ENCODE measurements at places on chromosomes 6 and 20. TPM values are rescaled to one million over a fixed set of nuclear protein-coding genes. Genes with fewer than 3 reads are reported as not detected.

The TRIM15 gene
- total RNA-seq: not detected

The SLC18B1 gene
- 19.4 TPM for total RNA-seq

- DNase-seq: no peak
These were observed 309.0 kb upstream of the PTCHD4 start for GRCh38 chr6:48419992-48420391.

GRCh38 chr20:34452281-34452982 lies 63.8 kb upstream of the DYNLRB1 start:
- peak; percentile 14 for DNase-seq

DNA sequence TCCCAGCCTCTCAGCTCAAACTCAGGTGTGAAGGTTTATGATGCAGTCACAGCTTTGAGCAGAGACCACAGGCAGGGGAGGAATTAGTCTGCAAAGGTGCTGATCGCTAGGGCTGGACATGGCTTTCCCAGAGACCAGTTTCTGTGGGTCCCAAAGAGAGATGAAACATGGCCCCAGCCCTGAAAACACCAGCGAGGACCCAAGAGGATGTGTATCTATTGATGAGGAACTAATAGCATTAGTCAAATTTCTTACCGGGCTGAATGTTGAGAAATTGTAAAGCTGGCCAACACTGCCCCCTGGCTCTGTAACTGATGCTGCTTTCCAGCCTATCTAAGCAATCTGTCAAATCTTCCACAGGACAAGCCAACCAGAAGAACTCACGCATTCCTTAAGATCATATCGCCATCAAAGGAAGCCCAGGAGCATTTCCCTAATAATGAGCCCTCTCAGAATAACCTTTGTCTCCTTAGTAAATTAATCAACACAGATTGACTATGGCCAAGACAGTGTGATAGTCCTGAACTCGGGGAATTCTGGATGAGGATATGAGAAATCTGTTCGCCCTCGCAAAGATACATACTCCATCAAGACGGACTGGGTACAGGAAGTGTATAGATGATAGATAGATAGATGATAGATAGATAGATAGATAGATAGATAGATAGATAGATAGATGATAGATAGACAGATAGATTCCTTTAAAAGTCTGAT lies 7.8 kb upstream of the ACSS1 start:
- DNase-seq: peak; percentile 64

DNA sequence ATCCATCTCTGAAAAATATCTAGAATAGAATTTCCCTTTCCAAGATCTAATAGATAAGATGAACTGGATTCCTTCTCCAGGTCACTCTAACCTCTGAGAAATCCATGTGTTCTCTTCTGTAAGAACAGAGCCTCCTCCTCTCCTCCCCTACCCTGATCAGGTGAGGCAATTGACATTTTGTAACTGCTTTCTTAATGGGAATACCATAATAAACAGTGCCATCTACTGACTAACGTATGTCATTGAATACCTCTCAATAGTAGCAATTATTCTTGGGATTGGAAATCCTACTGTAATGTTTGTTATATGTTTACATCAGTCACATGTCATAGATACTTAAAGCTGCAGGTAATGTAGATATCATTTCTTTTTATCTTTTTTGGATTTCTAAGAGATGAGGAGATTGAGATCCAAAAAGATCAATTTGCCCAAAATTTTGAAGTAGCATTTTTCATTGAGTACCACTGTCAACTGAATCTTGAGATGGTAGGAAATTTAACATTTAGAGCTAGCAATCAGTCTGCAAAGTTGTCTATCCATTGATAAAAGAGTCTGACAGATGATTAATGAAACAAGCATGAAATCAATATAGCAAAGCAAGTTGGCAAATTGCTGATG lies 365.8 kb upstream of the HSF2 start:
- peak; percentile 56 for DNase-seq

- DNase-seq: no peak
These were observed 318.2 kb downstream of the SAMD5 start for GRCh38 chr6:147826698-147827097.

DNA sequence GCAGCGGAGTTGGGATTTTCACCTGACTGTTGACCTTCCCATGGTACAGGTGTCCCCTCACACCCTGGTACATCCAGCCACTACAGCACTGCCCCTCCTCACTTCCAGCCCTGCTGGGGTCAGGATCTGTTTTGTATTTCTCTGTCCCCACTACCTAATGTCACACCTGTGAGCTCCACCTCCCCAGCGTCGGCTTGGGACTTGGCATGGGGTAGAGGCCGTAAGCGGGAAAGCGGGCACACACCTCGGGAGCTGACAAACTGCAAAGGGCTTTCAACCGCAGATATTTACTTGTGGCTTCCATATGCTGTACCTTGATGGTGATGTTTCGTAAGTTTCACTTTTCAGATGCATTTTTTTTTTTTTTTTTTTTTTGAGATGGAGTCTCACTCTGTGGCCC lies 5.4 kb upstream of the CCN5 start:
- DNase-seq: no peak

DNA sequence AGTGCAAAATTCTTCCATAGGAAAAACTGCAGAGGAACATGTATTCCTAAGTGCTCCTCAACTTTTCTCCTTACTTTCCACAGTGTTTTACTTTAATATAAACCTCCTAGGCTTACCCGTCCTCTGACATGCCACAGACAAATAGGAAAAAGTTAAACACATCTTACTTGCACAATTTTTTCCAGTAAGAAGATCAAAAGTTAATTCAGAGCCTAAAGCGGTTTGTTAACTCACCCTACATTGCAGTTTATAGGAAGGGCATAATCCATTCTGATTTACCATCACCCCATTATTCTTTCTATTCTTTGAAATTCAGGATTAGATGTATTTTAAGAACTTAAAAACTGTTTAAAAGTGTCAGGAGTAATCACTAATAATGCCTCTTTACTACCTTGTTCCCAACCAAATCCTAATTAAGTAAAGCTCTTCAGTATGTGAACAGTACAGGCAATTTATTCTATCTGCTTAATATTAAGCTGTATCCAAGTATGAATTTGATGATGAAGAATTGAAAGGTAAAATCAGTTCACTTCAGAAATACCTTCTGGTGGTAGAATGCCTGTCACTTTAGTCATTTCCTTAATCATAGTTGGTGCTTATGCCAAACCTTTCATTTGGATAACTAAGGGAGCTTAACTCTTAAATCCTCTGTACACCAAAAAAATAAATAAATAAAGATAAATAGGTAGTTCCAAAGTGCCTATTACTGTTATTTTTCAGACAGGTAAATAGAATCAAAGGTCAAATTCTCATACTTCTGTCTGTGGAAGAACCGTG lies 292.0 kb downstream of the ALDH8A1 start:
- DNase-seq: peak; percentile 73
